ENCODE measurements at places on chromosomes 5 and 9.

- no peak for DNase-seq
Observed at GRCh38 chr9:133991214-133991921, 756 bp downstream of the VAV2 start.

DNA sequence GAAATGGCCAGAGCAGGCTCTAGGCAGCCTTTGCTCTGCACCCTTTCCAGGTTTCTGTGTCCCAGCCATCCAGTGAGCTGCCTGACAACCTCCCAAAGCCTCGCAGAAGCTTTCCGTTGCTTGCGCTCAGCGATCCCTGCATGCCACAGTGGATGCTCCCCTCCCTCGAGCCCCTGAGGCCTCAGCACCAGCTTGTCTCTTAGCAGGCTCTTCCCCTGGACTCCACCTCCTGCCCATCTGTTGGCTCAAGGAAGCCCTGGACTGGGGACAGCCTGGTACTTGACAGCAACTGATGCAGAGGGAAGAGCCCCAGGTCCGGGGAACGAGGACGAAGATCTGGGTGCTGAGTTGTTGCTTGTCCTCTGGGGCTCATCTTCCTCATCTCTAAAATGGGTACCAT lies 23.2 kb downstream of the TSPAN17 start:
- DNase-seq: no peak

GRCh38 chr9:134776080-134776796 lies 104.4 kb upstream of the FCN2 start:
- no peak for DNase-seq

- DNase-seq: no peak
Observed at GRCh38 chr5:72187388-72188075, 80.3 kb downstream of the MAP1B start.

- peak; percentile 70 for DNase-seq
Observed at GRCh38 chr9:89923961-89924504, 319.2 kb downstream of the GADD45G start.

DNA sequence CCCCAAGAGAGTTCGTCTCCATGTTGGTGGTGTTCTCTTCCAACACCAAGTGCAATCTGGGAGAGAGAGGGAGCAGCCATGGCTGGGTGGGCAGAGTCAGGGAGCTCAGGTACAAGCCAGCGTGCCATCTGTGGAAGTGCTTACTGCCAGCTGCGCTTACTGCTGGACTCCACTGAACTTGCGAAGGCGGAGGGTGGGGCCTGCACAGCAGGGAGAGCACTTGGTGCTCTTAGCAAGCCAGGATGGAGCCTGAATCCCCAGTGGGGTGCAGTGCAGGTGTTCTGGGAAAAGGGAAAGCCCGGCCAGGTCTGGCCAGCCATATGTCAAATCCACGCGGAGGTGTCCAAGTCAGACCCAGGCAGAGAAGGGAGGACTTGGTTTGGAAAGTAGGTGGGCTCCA lies 142.0 kb downstream of the FANCC start:
- DNase-seq: no peak

DNA sequence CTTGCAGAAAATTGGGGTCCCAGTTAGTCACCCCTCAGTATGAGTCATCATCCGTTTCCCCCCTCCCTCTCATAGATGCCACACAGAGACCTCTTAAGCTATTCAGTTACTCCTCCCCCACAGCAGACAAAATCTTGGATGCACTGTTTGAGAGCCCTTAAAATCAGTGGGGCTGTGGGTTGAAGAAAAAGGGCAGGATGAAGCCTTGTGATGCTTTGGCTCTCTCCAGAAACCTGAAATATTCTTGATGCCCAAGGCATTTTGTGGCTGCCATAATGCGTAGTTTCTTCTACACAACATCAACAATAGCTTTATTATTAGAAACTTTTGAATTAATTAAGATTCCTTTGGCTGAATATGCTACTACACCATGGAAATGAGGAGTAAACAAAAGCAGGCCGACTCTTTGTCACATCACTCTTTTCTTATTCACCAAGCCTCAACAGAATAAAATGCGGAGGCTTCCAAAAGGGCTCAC lies 133.8 kb downstream of the MRPS30 start:
- DNase-seq: no peak

- DNase-seq: no peak
Observed at GRCh38 chr9:35042081-35042604, 30.3 kb downstream of the VCP start.

- DNase-seq: no peak
Observed at GRCh38 chr5:7941692-7942091, 72.7 kb downstream of the MTRR start.

All from stimulated activated CD4-positive, alpha-beta T cell treated with anti-CD3 and anti-CD28 coated beads, Interleukin-4, amount 100 ng/mL, for 48 hours (primary cell).